HFFc6 (cell line): ENCODE measurements at places on chromosomes 6 and 20.

GRCh38 chr6:105892577-105893262, 193.4 kb upstream of the PRDM1 start:
- DNase-seq: no peak

DNA sequence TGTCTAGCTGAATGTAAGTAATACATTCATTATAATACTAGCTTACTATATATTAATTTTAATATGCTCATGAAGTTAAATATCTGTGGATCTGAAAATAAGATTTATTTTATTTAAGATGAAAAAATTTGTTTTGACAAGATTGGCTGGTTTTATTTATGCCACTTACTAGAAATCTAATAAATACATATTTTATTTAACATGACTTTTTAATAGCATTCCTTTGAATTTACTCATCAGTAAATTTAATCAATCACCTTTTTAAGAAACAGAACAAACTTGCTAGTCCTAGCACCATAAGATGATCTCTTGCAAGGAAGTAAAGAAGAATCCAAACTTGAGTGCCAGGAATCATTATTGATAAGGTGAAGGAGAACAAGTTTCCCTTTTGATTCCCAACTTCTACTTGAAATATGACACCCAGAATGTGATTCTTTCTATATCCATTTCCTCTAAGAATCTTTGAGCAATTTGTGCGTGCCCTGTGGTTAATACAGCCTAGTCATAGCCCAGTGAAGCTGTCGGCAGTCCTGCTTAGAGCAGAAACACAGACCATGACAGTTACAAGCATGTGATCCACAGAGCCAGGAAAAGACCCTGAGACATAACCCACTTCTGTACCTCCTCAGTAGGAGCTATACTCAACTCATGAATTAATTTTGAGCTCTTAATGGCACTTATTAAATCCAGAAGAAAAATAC, 282.3 kb upstream of the QKI start:
- DNase-seq: no peak

DNA sequence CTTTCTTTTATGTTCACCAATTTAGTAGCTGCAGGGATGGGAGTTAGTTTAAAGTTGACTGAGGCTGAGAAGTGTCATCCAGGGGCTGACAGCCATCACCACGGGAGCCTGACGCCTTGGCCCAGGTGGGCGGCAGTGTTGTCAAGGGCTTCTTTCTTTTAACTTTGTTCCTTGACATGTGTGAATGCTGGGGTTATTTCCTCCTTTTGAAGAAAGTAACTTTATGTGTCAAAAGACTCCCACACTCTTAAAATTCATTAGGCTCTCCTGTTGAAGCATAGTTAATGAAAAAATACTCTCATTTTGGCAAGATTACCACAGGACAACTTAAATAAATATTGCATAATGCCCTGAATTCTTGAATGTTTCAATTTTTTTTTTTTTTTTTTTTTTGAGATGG, 50.0 kb downstream of the SASH1 start:
- DNase-seq: no peak

- no peak for DNase-seq
Measured at GRCh38 chr6:119865466-119866350, 516.1 kb upstream of the MAN1A1 start.

- no peak for DNase-seq
Measured at GRCh38 chr6:92827104-92827503, 592.3 kb downstream of the EPHA7 start.

DNA sequence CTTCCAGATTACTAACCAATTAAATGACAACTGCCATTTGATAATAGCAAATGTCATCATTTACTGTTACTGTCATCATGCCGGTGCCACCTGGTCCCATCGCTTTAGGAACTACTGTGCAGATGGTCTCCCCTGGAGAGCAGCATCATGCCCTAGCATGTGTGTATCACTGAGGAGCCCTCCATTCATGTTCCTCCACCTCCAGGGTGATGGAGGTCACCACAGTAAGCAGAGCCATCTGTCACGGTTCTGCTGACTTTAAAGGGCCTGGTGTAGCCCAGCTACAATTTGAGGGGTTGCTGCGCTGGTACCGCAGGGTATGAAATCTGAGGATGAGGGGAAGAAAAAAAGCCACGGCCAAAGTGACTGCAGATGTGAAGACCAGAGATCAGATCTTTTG, 118.8 kb upstream of the KCNK16 start:
- no peak for DNase-seq

- no peak for DNase-seq
Measured at GRCh38 chr6:64084185-64084663, 448.6 kb downstream of the PHF3 start.

GRCh38 chr6:87905101-87905641, 142.5 kb upstream of the SPACA1 start:
- no peak for DNase-seq

- no peak for DNase-seq
Measured at GRCh38 chr6:163915131-163915530, 500.6 kb downstream of the QKI start.

DNA sequence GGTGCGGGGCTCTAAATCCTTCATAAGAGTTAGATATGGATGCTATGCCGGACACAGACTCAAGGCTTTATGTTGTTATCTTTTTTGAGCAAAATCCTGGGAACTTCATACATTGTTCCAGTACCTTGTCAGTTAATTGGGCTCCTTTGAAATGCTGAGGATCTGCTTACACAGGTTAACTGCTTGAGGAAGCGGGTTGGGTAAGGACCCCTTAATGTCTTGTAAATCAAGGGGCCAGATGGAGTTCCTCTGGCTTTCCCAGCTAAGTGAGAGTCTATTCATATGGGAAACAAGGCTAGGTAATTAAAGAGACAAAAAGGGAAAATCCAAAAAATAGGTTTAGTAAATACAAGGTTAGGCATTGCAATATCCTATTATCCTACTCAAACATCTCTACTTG, 141.5 kb downstream of the OR2B2 start:
- no peak for DNase-seq

DNA sequence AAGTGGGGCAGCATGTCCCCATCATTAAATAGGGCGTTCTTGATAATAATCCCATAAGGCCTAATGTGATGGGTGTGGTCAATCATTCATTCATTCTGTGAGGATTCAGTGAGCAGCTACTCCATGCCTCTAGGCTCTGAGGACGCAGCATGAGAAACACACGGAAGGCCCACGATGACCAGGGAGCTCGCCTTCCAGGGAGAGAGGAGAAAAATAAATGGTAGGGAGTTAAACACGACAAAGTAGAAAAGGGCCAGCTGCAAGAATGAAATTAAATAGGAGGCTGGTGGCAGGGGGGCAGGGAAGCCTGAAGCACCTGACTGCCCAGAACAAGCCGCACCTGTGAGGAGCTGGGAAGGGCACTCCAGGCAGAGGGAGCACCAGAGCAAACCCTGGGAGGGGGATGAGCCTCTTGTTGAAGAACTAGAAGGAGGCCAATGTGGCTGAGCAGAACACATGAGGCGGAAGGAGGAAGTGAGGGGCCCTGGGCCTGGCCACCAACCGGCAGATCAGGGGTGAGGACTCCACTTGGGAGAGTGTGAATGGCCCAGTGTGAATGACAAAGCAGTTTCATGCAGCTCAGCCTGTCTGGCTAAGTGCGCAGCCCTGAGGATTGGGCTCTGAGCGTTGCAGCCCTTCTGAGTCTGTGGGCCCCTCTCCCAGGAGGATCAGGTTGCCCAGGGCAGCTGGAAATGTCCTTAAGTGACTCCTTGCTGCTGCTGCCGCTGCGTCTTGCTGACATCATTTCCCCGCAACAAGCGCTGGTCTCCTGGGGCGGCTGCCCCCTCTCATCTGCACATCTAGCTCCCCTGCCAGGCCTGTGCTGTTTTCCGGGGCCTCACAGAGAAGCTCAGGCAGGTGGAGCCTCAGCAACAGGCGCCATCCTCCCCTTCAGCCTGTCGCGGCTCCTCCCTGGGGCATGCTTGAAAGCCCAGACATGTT, 99.9 kb downstream of the CDH26 start:
- DNase-seq: no peak

DNA sequence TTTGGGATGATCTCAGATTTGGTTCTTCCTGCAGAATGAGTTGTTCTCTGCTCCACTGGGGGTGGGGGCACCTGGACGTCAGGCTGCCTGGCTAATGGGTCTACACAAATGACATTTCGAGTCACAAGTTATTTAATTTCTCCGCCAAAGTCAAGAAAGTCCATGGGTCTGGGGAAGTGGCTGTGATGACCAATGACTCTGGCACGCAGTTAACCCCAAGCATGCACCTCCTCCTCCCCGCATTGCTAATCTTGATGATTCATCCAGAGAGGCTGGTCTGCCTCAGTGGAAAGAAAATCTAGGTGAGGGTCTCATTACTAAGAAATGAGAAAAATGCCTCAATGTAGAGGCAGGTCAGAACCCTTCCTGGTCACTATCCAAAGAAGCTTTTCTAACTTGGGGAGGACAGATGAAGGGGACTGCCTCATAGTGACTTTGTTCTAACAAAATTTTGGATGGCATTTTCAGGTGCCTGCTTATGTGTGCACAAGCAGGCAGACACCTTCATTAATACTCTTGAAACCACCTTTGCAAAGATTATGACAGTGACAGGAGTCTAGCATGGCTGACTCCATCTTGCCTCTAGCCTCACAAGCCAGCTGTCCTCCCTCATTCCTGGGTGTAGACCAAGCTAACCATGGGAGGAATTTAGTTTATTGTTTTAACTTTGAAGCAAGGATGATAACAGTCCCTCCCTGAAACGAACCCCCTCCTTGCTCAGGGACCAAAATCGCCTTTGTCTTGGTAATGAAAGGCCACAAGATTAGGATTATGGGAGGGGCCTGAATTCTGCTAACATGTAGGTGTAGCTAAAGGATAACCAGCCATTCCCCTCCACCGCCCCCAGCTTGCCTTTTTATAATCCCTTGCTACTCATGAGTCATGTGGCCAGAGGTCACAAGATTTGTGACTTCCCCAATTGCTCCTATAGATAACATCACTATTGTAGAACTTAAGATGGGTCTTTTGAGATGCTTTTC, 98.6 kb upstream of the MRPS10 start:
- DNase-seq: peak; percentile 94

DNA sequence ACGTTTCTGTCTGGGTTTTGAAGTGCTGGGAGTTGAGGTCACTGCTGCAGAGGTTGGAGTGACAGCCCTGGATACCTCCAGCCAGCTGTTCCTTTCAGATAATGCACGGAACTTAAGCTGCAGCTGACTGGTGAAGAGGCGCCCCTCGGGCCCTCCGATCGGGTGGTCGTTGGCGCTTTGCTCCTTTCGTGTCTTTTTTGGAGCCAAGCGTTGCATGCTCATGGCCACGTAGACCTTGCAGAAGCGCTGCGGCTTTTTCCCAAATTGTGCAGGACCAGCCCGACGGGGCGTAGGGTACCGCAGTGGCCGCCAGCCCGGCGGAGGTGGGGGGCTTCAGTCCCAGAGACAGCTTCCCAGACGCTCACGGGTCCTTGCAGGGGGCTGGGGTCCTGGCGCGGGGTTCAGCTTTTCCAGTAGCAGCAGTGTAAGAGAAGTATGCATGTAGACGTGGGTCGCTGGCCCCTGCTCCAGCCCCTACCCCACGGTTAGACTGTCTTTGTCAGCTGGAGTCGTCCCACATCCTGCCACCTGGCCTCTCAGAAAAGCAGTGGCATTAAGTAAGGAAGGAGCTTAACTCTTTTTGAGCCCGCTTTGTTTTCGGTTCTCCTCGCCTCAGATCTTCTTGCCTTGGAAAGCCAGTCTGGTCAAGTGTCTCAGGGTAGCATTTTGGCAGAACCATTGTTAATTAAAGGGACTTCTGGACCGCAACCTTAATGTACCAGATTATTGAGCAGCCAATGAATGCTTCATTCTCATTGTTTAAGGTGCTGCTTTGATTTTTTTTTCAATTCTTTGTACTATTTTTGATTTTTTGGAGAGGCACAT, 838 bp downstream of the TNFAIP3 start:
- DNase-seq: no peak

- DNase-seq: no peak
Measured at GRCh38 chr6:158374020-158374419, 61.8 kb downstream of the TULP4 start.

DNA sequence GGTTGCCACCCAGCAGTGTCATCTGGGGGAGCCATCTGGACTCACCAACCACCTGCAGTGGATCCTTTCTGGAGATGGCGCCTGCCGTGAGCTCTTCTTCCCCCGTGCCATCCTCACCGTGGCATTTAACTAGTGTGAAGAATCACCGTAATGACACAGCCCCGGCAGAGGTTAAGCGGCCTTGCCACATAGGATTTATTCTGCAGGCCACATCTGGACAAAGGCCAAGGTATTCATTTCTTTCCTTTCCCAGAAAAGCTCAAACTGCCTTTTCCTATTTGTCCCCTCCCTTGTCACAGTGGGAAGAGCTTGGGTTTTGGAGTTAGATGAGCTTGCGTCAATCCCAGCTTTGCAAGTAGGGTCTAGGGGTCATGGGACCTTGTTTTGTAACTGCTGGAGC, 88.4 kb downstream of the PXDC1 start:
- no peak for DNase-seq

DNA sequence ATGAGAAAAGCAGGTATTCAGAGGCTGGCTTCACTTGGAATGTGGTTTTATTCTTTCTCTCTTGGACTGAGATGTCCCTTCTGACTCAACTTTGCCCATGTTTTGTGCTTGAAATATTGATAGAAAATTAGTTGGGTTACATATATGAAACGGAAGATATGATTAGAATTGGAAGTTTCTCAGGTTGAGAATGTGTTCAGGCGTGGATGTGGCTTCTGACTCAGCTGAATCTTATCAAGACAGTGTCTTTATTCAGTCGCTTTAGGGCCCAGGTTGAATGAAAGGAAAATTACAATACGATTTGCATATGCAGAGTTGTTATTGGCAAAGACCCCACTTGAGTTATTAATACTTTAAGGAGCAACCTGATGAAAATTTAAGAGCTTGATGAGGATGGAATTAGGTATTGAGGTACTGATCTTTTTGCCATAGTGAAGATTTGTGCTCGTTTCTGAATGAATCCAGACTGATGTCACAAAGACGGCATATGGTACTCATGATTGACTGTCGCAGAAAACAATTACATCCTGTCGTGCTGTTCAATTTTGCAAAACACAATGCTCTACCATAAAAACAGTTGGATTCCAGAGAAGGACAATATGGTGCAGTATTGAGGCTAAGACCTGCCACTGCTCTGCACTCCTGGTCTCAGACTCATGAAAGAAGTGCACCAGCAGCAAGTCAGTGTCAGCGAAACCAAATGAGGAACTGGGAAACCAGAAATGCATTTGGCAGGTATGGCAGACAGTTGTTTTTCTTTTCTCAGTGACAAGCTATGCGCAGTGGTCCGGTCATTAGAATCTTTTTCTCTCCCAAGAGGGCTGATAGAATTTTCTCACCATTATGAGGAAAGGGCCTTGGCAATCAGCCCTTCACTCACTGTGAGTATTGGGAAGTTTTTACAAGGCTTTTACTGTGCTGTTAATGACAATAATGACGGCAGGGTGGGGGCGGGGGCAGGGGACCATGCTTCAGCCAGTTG, 158.3 kb downstream of the DOK5 start:
- DNase-seq: no peak
